ENCODE measurements at places on chromosomes 3 and 15.

DNA sequence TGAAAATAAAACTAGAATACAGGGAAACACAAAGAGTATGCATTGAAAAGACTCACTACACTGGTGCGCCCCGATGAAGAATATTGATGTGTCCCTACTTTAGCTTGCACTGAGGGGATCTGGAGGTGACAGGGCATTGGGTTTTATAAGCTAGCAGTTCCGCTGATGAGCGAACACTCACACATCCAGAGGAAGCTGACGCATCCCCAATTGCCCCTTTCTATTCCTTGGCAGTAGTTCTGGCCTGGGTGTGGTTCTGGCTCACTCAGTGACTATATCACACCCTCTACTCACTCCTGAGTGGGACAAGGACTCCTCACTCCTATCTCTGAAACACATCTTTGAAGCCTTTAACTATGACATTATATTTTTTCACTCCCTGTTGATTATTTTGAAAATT, 71.0 kb downstream of the B3GNT5 start:
- no peak for DNase-seq

GRCh38 chr3:14761121-14761672, 57.6 kb upstream of the FGD5 start:
- no peak for DNase-seq

DNA sequence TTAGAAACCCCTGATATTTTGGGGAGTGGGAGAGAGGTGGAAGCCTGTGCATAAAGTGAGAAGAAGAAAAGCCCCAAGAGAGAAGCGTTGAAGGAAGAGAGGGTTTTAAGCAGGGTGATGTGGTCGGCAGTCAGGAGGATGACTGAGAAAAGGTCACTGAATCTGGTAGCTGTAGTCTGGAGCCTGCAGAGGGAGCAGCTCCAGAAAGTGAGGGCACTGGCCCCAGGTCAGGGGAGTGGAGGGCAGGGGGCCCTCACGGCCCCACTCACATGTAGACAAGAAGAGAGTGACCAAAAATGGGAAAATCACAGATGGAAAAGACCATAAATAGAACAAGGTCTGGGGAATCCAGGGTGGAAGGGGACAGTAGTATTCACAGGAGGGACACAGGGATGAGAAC, 105.5 kb downstream of the RYK start:
- no peak for DNase-seq

GRCh38 chr3:152400887-152401286, 132.2 kb downstream of the MBNL1 start:
- DNase-seq, result no peak

- peak; percentile 64 for DNase-seq
Observed at GRCh38 chr15:38564557-38565286, at the start of gene RASGRP1. Gene RASGRP1, minus strand, starts transcription at chr15:38564814. Its CDS starts 186 bp downstream, at chr15:38564628.

DNA sequence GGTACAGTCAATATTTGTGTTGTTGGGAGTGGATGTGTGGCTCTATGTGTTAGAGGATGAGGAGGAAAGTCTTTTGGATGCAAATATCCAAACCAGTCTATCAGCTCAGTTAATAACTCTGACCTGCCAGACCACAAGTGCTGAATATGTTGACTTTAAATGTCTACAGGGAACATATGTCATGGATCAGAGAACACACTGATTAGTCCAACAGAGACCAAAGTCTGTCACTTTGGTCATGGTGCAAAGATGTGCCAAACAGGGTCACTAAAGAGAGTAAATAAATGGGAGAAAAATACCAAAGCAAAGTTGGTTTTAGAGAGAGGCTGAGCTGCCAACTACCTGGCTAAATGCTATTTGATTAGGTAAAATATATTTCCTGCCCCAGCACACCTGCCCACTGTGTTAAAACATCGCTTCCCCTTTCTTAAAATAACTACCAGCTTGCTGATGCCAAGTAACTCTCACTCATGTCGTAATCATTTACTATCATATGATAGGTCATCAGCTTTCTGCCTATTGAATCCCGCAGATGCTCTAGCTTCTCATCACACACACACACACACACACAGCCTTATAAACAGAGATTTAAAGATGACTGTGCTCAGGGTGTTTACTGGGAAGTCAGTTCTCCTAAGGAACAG, 173.3 kb downstream of the PDZRN3 start:
- no peak for DNase-seq

DNA sequence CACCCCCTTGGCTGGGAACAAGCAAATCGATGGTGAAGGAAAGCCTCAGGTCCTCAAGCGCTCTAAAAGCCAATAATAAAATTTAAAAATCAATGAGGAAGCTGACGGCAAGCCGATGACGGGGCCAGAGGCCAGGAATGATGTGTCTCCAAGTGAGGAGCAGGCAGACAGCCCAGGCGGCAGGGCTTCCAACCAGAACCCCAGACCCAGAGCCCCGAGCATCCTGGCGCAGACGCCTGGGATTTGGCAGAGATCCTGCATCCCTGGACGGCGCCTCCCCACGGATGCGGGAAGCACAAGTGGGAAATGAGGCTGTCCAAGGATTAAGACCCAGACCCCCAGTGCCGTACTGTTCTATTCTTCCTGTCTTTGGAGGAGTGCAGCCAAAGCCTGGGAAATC, 123.0 kb upstream of the PROK2 start:
- DNase-seq, result no peak

- peak; percentile 28 for DNase-seq
Observed at GRCh38 chr3:153052096-153052460, 109.9 kb upstream of the RAP2B start.

DNA sequence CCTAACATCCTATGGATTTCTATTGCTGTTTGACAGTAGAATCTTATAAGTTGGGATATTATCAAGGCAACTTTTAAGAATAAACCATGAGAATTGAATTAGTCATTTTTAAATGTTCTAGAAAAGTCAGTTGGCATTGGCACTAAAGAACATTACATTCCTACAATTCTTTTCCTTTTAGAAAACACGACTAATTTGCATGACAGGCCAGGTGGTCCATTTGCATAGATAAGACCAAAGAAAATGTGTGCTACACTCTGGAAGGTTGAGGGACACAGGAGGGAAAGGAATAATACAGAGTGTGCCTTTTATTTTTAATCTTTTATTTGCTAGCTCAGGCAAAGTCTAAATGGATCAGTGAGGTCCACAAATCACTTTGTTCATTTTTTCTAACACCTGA, 962.3 kb downstream of the EPHA3 start:
- no peak for DNase-seq

- no peak for DNase-seq
Observed at GRCh38 chr3:97684490-97684889, 80.1 kb upstream of the ARL6 start.

DNA sequence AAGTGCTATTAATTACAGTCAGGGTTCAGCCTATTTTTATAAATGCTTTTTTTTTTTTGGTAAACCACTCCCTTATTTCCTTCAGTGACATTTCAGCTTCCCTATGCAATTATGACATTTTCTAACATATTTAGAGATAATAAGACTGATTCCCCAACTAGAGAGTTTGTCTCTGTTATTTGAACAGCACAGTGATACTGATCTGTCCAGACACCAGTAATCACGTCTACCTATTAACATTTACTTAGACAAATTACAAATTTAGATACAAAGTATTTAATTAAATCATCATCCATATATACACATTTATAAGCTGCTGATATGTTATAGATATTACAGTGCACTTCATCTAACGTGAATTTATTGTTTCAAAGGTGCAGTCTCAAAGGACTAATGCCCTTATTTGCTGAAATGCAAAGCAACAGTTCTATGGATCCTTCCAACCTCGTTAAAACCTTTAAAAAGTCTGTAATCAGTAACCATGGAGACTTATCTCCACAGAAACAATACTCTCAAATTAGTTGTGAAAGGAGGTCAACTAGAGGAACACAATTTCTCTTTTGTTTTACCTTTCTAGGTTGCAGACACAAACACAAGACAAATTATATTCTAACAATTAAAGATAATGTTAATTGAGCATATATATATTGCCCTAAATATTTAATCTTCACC, 1531.1 kb downstream of the SI start:
- no peak for DNase-seq

- no peak for DNase-seq
Observed at GRCh38 chr3:14989943-14990779, 42.8 kb downstream of the NR2C2 start.

- no peak for DNase-seq
Observed at GRCh38 chr15:58114812-58115211, 23.4 kb upstream of the AQP9 start.

DNA sequence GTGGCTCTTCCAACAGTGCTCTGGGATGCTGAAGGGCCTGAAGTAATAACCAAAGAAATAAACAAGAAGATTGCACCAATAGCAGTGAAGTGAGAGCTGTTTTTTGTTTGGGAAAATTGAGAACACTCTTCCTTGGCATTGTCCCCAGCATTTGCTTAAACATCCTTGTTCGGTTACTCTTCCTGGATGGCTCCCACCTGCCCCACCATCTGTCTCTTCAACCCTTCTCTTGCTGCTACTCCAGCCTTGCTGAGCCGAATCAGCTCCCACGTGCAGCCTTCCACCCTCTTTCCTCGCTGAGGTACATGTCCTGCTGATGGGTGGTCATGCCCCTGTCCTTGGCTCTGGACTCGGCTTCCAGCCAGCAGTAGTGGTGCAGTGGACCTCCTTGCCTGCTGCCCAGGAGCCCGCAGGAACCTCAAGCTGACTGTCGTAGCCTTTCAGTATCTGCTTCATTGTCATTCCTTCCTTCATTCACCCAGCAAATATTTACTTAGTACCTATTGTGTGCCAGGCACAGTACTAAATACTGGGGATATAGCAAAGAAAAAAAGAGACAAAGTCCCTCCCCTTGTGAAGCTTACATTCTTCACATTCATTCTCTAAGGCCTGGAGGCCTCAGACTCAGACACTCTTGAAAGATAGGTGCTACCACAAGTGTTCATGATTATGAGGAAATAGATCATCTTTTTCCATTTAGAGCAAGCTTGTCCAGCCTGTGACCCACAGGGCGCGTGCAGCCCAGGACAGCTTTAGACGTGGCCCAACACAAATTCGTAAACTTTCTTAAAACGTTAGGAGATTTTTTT, 17.1 kb upstream of the VILL start:
- no peak for DNase-seq

Data from glutamatergic neuron (in vitro differentiated cells).